ENCODE measurements at places on chromosomes 3 and 15.
A peak's percentile ranks its signal among the peaks of the same experiment; 100 is the strongest.

GRCh38 chr3:126056681-126057500, 27.0 kb downstream of the SLC41A3 start:
- DNase-seq: peak; percentile 20

DNA sequence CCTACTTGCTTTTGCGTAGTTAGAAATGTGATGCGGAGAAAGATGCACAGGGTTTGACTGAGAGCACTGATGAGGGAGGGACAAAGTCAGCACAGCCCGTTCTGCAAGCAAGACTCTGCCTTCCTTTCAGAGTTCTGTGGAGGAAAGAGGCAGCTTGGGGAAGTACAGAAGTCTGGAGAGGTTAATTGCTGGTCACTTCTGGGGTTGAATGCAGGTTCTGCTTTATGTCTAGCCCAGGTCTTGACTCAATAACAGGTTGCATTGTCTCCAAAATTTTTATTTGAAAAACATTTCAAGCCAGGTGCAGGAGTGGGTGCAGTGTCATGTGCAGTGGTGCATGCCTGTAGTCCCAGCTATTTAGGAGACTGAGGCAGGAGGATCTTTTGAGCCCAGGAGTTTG, 461.7 kb downstream of the NR2F2 start:
- DNase-seq: no peak

DNA sequence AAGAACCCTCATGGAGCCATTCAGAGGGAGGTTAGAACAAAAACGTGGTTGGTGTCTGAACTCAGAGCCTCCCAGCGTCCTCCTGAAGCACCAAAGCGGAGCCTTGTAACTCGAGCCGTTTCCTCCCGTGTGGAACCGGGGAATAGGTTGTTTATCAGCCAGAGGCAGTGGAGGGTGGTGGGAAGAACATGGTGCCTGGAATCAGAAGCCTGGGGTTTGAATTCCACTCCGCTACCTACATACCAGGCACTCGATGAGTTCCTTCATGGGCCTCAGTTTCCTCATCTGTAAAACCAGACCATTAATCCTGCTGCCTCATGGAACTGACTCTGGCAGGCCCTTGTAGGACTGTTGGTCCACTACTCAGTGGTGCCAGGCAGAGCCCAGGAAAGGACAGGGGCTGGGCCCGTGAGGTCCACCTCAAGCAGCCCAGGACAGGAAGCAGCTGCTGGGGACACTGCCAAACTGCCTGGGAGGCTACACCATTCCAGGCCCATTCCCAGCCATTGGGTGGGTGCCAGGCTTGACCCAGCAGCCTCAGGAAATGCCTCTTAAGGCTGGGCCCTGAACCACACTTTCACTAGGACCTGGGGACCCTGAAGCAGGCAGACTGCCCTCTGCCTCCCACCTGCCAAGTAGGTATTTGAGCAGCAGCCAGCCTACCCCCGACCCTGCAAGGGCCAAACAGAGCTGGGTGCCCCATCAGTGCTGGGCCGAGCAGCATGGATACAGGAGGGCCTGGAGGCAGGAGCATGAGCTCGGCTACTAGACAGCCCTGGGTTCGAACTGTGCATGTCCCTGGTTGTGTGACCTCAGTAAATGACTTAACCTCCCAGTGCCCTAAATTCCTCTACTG, 33.4 kb downstream of the PRKCD start:
- DNase-seq: peak; percentile 53

- no peak for DNase-seq
Measured at GRCh38 chr3:52013802-52014598, 18.3 kb upstream of the RPL29 start.

- peak; percentile 50 for DNase-seq
Measured at GRCh38 chr3:108342837-108343486, 46.6 kb downstream of the HHLA2 start.

GRCh38 chr3:39343076-39343717, 13.7 kb downstream of the CCR8 start:
- peak; percentile 58 for DNase-seq

DNA sequence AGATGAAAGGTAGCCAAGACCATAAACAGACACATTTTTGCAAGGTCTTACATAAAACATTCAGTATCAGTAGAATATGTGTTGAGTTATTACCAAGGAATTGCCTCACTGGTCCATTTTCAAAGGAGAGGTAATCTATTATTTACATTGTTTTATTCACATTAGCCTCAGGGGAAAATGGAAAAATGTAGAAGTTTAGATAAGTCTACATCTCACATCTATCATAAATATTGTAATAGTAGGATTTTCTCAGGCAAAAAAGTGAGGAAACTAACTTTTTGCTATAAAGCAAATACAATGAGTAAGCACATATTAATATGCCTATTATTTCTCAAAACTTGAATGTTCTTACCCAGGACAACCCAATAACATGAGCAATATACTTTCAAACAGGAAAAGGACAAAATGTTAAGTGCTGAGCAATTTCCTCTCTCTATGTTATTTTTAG, 184.6 kb upstream of the AGTR1 start:
- DNase-seq: no peak

DNA sequence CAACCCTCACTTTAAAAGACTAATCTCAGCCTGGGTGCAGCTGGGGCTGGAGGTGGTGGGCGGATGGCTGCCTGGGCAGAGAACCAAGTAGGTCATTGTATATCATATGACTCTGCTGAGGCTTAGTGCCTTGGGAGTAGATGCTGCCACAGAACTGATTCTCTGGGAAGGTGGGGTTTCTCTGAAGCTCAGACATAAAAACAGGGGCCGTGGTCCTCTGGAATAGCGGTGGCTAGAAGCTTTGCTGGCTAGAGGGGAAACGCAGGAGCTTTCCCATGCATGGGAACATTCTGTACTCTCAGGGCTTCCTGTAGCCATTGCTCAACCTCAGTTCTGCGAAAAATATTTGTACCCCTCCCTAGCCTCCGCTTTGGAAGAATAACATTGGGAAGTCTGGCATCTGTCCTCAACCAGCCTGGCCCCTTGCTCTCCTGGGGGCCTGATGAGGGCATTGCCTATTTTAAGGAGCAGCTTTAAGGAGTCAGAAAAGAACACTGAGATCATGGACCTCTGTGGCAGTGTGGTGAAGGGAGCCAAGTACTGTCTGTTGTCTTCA, 14.7 kb downstream of the TIMP4 start:
- DNase-seq: no peak

DNA sequence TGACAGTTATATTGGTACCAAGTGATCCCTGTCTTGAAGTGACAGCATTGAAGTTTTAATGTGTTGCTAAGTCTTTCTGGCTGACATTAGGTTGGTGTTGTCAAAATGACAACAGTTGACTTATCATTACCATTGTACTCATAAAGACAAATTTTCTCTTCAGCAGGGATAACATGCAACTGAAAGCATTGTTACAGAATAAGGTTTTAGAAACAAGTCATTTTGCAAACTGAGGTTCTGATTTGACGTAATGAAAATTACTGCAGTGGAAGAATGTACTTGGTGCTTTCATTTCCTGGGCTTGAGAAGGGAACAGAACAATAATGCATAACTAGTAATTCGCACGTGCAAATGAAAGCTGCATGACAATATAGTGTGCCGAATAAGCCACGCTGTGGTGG, 75.1 kb downstream of the MOBP start:
- DNase-seq: no peak

DNA sequence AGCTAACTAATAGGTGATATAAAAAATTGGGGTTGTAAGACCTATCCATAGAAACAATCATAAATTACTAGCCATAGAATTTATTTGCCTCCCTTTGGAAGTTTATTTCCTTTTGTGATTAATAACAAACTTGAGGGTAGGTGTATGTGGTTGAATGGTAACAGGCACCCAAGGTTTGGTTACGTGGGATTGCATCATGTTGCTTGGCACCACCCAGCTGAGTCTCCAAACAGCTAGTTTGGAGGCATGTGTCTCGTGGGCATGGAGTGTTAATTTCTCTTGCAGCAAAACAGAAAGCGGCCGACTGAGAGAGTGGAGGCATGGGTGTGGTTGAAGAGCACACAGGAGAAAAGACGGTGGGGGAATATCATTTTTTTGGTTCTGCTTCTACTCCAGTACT, 441.4 kb downstream of the CNTN4 start:
- no peak for DNase-seq

- DNase-seq: no peak
Measured at GRCh38 chr3:196794467-196794866, 54.8 kb downstream of the PAK2 start.

DNA sequence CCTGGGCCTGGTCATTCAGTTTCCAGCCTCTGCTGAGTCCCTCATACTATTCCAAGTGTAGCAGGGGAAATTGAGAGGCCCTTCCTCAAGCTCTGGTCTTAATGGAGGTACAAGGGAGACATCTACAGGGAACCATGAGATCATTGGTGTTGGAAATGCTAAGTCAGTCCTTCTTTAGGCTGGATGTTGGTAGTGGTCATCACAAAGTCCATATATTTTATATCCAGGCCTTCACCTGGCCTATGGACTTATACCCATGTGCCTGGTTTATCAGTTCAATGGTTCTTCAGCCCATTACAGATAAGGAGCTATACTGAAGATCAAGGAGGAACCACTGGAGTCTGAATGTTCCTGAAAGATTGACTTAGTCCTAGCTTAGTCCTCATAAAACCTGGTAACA, 135.0 kb downstream of the STAG1 start:
- DNase-seq: peak; percentile 22

GRCh38 chr3:61828880-61829721, 267.7 kb downstream of the PTPRG start:
- DNase-seq: peak; percentile 17

GRCh38 chr3:38003371-38003816, 12.8 kb downstream of the VILL start:
- DNase-seq: peak; percentile 43

GRCh38 chr3:85939074-85939482, 980.3 kb downstream of the CADM2 start:
- DNase-seq: no peak

DNA sequence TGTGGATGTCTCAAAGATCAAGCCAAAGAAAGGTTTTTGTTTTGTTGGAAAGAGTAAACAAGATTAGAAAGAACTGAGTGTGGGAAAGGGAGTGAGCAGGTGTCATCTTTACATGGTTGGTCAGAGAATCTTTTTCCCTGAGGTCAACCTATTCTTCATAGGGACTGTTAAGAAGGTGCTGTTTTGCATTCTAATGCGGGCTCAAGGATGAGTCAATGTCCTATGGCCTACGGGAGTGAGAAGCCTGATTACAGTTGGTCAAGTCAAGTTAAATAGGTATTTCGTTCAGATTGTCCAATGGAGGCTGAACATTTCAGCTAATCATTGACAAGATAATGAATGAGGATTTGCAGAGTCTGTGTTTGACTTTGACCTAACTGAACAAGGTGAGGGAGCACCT, 491.2 kb upstream of the PDZRN3 start:
- peak; percentile 73 for DNase-seq

DNA sequence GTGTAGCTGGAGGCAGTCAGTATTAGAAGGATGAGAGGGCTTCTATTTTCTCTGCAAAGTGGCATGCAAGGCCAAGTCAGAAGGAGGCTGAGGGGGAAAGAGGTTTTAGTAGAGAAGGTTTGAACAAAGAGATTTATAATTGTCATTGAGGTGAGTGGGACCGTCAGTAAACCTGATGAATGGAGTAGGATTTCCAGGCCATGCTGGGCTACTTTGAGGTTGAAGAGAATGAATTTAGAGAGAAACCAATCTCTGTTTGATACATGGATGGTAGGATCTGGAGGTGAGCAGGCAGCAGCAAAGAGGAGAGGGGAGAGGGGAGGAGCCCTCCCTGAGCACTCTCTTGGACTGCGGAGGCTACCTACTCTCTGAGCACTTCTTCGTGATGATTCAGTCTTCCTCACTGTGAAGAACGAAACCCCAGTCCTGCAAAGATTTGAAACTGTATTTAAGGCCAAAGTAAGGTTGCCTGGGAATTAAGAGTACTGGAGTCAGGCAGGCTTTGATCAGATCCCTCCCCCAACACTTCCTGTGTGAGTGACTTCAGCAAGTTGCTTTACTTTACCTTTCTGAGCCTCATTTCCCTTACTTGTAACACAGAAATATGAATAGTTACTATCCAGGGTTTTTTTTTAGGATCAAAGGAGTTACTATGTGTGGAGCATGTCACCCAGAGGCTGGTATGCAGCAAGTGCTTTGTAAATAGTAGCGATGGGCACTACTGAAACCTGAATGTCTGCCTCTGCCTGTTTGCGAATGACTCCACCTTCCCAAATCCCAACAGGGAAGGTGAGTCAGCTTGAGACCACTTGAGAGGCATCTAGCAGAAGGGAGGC, 75.8 kb downstream of the RPL39L start:
- peak; percentile 66 for DNase-seq

DNA sequence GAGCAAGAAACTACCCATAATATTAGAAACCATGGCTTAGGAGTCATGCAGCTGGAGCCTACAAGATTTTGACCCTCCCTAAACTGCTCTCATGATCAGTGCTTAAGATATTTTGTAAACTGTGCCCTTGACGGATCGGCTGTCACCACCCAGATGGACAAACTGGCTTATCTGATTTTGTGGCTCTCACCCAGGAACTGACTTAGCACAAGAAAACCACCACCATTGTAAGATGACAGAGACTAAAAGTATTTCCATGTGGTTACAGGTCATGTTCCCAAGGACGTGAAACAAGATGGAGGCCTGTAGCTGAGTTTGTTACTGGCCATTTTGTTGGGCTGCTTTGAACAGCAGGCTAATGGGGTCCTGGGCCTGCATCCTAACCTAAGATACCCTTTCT, 940.9 kb downstream of the OTOL1 start:
- DNase-seq: no peak

- DNase-seq: peak; percentile 60
Measured at GRCh38 chr15:25784876-25785640, 78.1 kb downstream of the ATP10A start.

DNA sequence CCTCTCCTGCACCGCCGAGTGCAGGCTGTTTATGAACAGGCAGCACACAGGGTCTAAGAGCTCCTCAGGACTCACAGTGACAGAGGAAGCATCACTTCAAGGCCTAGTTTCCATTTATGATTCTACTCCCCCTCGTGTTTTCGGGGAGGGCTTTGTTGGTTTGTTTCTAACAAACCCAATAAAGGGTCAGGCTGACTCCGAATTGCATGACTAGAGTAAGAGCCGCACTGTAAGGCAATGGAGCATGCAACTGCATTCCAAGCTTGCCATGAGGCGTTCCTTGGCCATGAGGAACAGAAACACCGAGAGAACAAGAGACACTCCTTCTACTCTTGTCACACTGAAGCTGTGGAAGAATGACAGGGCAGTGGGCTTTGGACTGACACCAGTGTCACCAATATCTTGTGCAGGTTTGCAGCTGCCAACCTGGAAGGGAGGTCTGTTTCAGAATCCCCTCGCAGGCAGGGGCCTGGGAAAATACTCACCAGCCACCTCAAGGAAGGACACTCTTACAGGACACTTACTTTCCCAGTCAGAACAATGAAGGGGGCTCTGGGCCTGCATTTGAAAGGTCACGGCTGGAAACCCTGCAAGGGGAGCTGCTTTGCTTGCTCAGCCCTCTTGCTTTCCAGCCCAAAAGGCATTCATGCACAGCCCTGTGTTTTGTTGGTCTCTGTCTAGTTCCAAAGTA, 96.8 kb downstream of the ADAMTS17 start:
- peak; percentile 82 for DNase-seq

DNA sequence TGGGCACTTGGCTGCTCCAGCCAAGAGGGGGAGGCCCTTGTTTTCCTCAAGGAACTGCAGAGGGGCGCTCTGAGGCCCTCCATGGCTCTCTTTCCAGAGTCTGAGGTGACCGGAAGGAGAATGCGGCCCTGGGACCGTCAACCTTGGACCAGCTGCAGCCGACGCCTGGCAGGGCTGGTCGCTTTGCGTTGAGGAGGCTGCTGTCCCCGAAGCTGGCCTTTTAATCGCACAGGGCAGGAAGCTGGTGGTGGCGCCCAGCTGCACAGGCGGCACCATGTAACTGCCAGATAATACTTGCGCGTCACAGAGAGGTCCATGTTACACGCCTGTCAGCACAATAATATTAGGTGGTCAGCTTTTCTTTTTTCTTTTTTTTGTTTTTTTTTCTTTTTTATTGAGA, 875 bp upstream of the HLTF start:
- DNase-seq: no peak

Measured in kidney tubule cell (primary cell).